Ascending aorta (tissue), 2 donors: ENCODE measurements at places on chromosomes 12 and 14.
A peak's percentile ranks its signal among the peaks of the same experiment; 100 is the strongest.

GRCh38 chr12:91986084-91986483 lies 159.6 kb downstream of the BTG1 start:
- H3K4me1 ChIP-seq: peaks cover 19% of the 10 kb centered on the region
- no peak overlapping the region for H3K4me3 ChIP-seq
- no peaks in the 10 kb centered on the region for H3K27me3 ChIP-seq
- H3K27ac ChIP-seq: peak overlapping the region; percentile 62

DNA sequence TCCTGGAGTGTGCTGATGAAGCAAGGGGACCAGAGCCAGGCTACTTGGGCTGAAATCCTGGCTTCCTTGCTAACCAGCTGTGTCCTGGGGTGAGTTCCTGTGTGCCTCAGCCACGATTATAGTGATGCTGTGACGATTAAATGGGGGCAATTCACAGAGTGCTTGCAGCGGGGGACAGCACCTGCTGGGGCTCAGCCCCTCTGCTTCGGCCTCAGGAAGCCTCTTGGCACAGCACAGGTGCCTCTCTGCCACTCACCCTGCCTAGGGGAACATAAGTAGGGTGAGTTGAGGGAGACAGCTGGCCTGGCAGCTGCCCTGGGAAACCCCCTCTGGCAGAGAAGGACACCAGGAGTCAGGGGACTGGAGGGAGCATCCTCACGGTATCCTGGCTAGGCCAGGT lies 9.4 kb downstream of the KRT80 start:
- no peaks in the 10 kb centered on the region for H3K36me3 ChIP-seq
- no peak overlapping the region for H3K27ac ChIP-seq

DNA sequence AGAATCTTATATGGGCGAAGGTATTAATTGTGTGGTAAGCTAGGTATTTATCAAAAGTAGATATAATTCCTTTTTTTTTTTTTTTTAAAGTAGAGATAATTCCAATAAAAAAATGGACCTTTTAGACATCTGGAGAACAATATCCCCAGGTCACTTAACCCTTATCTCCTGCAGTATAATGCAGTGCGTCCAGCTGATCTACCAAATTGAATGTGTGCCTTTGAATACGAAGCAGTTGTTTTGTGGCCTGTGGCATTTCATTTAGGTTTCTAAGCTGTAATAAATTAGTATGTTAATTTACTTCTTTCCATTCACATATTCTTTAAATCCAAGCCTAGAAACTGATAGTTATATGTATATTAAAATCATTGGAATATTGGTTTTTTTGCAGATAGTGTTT lies 3.1 kb downstream of the FUT8 start:
- no peak for DNase-seq
- no peaks in the 10 kb centered on the region for H3K36me3 ChIP-seq
- H3K4me3 ChIP-seq: no peak overlapping the region
- H3K27ac ChIP-seq: no peak overlapping the region
- H3K4me1 ChIP-seq: no peaks in the 10 kb centered on the region

GRCh38 chr12:102958073-102958829 lies 777 bp downstream of the ASCL1 start:
- H3K36me3 ChIP-seq: no peaks in the 10 kb centered on the region
- DNase-seq: no peak
- H3K4me3 ChIP-seq: peak overlapping the region; percentile 62
- H3K4me1 ChIP-seq: peaks cover 2% of the 10 kb centered on the region
- H3K27ac ChIP-seq: no peak overlapping the region
- no peaks in the 10 kb centered on the region for H3K27me3 ChIP-seq

DNA sequence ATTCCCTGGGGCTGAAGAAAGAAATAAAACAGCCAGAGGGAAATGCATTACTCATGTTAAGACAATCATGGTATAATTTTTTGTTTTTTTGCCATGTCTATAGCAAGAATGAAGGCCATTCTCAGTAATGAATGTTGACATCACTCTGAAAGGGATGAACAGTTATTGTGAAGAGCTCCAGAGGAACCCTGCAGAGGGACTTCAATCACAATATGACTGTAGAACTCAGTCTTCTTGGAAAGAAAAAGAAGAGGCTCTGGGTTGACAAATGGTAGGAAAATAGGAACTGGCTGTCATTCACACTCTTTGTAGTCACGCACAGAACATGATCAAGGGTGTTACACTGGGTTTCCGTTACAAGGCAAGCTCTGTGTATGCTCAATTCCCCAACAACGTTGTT lies 73.8 kb upstream of the DACT1 start:
- no peaks in the 10 kb centered on the region for H3K36me3 ChIP-seq
- no peaks in the 10 kb centered on the region for H3K27me3 ChIP-seq
- H3K27ac ChIP-seq: no peak overlapping the region
- DNase-seq: no peak

GRCh38 chr12:2482938-2483660 lies 311.7 kb upstream of the FKBP4 start:
- peaks cover 15% of the 10 kb centered on the region for H3K36me3 ChIP-seq
- no peak overlapping the region for H3K4me3 ChIP-seq
- peaks cover 2% of the 10 kb centered on the region for H3K4me1 ChIP-seq
- no peak overlapping the region for H3K27ac ChIP-seq
- no peak for DNase-seq

DNA sequence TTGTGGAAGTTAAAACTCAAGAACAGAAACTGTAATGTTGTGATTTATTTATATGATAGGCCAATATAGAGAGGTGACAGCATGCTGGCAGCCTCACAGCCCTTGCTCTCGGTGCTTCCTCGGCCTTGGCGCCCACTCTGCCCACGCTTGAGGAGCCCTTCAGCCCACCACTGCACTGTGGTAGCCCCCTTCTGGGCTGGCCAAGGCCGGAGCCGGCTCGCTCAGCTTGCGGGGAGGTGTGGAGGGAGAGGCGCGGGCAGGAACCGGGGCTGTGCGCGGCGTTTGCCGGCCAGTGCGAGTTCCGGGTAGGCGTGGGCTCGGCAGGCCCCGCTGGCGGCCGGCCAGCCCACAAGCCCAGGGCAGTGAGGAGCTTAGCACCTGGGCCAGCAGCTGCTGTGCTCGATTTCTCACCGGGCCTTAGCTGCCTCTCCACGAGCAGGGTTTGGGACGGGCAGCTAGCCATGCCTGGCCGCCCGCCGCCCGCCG lies 65.8 kb upstream of the SLC8A3 start:
- no peaks in the 10 kb centered on the region for H3K4me1 ChIP-seq
- H3K27ac ChIP-seq: no peak overlapping the region
- H3K36me3 ChIP-seq: no peaks in the 10 kb centered on the region
- H3K4me3 ChIP-seq: peak overlapping the region; percentile 53
- H3K27me3 ChIP-seq: no peaks in the 10 kb centered on the region
